Activated CD8-positive, alpha-beta memory T cell treated with anti-CD3 and anti-CD28 coated beads, Interleukin-2, amount 10 ng/mL, durations not matched to agents 7 days and 5 days (primary cell): ENCODE measurements at places on chromosomes 5 and 9. TPM values are rescaled to one million over a fixed set of nuclear protein-coding genes. Genes with fewer than 3 reads are reported as not detected.

PFN3 gene
- not detected for total RNA-seq

HTR1A gene
- total RNA-seq, result not detected

MAST4 gene
- total RNA-seq, result 21.6 TPM

OGN gene
- total RNA-seq, result not detected

FOXD4 gene
- total RNA-seq, result 0.15 TPM

LCN2 gene
- not detected for total RNA-seq

DMRT1 gene
- total RNA-seq, result 0.21 TPM
